ENCODE measurements at places on chromosomes 5 and 9.

DNA sequence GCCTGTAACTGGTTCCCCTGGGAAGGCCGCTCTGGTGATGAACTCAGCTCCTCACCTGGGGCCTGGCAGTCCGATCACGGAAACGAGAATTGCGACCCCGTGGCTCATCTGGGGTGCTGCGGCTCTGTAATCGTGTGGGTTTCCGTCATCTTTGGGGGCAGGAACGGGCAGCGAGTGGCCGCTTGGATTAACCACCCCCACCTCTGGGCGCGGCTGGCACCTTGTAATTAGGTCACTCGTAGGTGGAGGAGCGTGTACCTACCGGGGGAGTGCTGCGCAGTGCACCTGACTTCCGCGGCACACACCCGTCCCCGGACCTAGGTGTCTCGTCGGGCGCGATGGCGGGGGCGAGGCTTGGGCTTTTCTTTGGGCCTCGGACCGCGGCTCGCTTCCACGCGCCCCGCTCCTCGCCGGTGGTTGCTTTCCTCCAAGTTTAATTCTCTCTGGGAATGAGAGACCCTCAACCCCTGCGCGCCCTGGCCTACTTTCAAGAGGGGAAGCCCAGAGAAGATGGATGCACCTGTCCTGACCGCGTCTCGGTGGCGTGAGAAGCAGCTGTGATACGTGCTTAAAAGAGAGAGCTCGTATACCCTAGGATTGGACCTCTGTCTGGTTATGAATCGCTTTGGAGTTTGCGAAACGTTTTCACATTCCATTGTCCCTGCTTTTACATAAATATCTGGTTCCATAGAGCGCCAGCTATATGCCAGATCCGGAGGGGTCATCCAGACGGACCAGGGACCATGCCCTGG, 744 bp upstream of the PPP2CA start:
- DNase-seq: no peak

DNA sequence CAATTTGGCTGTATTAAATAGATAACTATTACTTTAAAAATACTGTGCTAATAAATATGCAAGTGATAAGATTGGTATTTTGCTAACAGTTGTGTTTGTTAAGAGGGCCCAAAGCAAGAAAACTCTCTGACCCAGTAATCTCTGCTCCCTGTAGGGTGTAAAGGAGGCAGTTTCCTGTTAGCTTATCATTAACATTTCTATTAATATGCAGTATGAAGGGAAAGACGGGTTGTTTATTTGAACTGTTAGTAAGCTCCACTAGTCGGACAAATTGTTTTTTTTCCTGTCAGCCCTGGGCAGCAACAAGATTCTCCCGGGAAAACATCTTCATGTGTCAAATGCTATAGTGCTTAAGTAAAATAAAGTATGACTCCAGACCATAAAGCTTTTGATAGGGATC, 35.6 kb downstream of the ERP44 start:
- DNase-seq: no peak

GRCh38 chr5:56481428-56482357, 248.6 kb upstream of the ANKRD55 start:
- DNase-seq: no peak

DNA sequence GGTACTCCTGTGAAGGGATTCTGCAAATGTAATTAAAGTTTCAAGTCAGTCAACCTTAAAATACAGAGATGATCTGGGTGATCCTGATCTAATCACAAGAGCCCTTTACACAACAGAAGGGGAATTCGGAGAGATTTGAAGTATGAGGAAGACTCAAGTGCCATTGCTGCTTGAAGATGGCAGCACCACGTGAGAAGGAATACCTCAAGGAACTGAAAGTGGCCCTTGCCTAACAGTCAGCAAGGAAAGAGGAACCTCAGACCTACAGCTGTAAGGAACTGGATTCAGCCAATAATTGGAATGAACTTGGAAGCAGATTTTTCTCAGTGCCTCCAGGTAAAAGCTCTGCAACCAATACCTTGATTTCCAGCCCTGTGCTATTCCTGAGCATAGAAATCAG, 87.4 kb downstream of the THBS4 start:
- DNase-seq: no peak

Data from cortex of kidney (tissue), 1 donor.